ENCODE measurements at places on chromosomes 2 and 18.

GRCh38 chr2:133486771-133487191 lies 81.5 kb downstream of the NCKAP5 start:
- DNase-seq, result no peak

DNA sequence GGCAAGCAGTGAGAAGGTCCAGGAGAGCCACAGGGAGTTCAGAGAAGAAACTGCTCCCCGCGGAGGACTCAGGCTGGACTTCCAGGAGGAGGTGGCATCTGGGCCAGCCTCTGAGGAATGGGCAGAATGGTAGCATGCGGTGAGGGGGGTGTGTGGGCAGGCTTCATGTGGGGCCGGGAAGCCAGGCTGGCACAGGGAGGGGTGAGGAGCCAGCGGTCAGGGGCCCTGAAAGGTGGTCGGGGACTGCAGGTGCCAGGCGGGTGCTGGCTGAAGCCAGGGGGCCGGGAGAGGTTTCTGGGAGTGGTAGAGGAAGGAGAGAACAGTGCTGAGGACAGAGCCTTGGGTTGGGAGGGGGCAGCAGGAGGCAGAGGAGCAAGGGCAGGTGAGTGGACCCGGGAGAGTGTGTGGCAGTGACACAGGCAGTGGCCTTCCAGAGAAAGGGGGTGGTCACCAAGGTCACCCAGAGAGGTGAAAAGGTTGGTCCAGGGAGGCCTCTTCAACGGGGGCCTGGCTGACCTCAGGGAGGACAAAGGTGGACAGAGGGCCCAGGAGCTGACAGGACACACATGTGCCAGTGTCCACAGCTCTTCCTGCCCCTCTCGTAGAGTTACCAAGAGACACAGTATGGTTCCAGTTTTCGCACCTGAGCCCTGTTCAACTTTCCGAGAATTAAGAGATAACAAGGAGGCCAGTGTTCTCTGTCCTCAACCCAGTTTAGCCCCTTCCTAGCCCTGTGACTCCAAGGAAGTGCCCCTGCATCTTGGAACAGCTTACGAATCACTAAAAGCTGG lies 101.2 kb upstream of the ASB18 start:
- no peak for DNase-seq

- DNase-seq, result no peak
Measured at GRCh38 chr2:71362447-71362846, 30.9 kb downstream of the ZNF638 start.

GRCh38 chr2:44487052-44487451 lies 125.3 kb downstream of the CAMKMT start:
- DNase-seq, result no peak

- DNase-seq, result no peak
Measured at GRCh38 chr18:60197671-60198462, 174.7 kb downstream of the MC4R start.

GRCh38 chr2:96618596-96619283 lies 19.4 kb downstream of the KANSL3 start:
- no peak for DNase-seq

GRCh38 chr18:58788470-58788869 lies 76.2 kb upstream of the ZNF532 start:
- DNase-seq, result no peak

GRCh38 chr18:50806208-50806616 lies 13.6 kb downstream of the MRO start:
- DNase-seq, result no peak

- no peak for DNase-seq
Measured at GRCh38 chr2:188492751-188493150, 201.1 kb downstream of the GULP1 start.

GRCh38 chr2:88489181-88489580 lies 36.7 kb upstream of the FOXI3 start:
- DNase-seq, result no peak

GRCh38 chr2:177747384-177747783 lies 325.2 kb downstream of the PDE11A start:
- no peak for DNase-seq

- DNase-seq, result no peak
Measured at GRCh38 chr18:2716394-2717326, 61.1 kb downstream of the SMCHD1 start.

DNA sequence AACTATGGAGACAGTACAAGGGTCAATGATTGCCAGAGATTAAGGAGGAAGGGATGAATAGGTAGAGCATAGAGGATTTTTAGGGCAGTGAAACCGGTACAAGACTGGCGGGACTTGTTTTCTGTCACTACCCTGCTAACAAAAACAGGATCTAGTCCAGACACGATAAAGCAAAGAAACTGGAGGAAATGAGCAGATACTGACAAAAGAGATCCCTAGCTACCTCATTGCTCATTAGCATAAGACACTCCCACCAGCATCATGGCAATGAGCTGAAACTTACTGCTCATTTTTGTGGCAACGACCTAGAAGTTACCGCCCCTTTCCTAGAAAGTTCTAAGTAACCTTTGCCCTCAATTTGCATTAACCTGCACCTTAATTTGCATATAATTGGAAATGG lies 131.2 kb downstream of the ETAA1 start:
- no peak for DNase-seq

DNA sequence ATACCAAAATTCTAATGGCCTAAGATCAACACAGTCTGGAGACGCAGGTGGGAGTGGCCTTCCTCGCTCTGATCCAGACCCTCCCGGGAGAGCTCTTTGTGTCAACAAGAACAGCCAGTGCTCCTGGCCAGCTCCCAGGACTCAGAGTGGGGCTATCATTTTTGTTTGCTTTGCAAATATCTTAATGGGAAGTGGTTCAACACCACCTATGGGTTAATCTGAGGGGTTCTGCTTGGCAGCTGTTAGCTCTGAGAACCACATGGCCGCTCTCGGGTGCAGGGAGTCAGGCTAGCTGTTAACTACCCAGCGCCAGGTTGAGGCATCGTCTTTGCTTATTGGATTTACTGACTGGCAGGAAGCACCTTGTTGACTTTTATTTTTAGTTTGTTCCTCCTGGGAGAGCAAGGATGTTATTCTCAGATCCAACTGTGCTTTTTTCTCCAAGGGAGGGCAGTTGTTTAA lies 184.8 kb upstream of the SP5 start:
- DNase-seq, result peak; percentile 98

DNA sequence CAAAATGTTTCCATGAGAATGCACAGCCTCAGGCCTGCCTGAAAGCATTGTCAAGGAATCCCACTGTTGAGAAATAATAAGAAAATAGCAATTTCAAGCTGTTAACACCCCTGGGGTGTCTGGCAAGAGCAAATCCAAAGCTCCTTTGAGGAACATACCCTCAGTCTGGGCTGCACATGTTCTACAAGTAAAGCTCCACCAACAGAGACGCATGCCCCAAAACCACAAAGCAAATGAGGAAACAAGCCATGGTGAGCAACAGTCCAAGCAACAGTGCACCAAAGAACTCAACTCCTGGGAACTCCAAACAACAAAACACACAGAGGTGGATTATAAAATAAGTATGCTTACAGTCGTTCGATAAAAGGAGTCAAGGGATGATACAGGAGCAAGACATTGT lies 40.3 kb downstream of the CYP27C1 start:
- DNase-seq, result no peak

DNA sequence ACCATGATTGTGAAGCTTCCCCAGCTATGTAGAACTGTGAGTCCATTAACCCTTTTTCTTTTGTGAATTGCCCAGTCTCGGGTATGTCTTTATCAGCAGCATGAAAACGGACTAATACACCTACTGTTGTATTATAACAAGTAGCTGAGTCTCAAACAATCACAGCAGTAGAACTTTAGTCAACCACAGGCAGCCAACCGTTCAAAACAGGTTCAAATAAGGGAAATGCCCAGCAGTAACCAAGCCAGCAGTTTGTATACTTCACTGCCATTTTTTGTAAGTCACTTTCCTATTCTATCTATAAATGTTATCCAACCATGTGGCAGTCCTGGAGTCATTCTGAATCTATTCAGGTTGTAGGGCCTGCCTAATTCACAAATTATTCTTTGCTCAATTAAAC lies 1560.6 kb upstream of the SLC39A10 start:
- no peak for DNase-seq

DNA sequence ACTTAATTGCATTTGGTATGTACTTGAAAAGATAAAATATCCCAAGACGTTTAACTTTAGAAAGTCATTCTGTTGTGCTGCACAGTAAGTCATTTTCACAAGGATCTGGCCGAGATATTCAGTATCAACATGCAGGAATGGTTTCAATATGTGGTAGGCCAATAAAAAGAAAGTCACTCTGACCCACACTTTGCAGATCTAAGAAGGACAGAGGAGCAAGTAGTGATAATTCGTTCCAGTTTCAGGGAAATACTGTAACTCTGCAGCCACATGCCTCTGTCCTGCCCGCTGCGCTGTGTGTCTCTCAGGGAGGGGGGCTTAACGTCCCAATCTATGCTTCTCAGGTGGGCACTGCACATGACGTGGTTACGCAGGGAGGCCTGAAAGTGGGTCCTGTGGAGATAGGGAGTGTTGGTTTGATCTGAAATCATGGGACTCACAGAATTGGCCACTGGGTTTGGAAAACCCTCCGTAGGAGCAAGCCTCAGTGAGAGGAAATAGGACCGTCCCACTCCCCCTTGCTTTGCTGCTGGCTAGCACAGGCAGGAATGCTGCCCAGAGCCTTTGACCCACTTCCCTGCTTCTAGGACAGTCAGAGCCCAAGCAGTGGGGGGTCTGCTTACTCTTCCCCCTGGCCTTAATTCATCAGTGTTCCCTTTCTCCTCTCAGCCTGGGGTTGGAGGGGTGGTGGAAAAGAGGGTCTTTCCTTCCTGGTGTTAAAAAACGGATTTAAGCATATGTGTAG lies 314.7 kb upstream of the SPRED2 start:
- DNase-seq, result no peak

DNA sequence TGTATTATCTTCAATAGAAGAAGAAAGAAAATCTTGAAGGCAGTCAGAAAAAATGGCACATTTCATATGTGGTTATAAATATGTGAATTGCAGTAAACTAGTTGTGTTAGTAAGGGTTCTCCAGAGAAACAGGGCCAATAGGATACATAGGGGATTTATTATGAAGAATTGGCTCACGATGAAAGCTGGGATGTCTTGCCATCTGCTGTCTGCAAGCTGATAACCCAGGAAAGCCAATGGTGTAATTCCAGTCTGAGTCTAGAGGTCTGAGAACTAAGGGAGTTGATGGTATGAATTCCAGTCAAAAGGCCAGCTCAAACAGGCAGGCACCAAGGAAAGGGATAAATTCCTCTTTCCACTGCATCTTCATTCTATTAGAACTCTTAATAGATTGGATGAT lies 362.4 kb downstream of the KCNJ3 start:
- DNase-seq, result no peak

Measured in NCI-H1105 (cell line).